ENCODE measurements at places on chromosomes 1 and 21.

- no peak for DNase-seq
Measured at GRCh38 chr1:230268371-230269170, 157.6 kb downstream of the PGBD5 start.

- DNase-seq: no peak
Measured at GRCh38 chr1:151547119-151547899, 7.2 kb downstream of the TUFT1 start.

GRCh38 chr1:30354410-30354809, 369.0 kb downstream of the MATN1 start:
- DNase-seq: no peak

DNA sequence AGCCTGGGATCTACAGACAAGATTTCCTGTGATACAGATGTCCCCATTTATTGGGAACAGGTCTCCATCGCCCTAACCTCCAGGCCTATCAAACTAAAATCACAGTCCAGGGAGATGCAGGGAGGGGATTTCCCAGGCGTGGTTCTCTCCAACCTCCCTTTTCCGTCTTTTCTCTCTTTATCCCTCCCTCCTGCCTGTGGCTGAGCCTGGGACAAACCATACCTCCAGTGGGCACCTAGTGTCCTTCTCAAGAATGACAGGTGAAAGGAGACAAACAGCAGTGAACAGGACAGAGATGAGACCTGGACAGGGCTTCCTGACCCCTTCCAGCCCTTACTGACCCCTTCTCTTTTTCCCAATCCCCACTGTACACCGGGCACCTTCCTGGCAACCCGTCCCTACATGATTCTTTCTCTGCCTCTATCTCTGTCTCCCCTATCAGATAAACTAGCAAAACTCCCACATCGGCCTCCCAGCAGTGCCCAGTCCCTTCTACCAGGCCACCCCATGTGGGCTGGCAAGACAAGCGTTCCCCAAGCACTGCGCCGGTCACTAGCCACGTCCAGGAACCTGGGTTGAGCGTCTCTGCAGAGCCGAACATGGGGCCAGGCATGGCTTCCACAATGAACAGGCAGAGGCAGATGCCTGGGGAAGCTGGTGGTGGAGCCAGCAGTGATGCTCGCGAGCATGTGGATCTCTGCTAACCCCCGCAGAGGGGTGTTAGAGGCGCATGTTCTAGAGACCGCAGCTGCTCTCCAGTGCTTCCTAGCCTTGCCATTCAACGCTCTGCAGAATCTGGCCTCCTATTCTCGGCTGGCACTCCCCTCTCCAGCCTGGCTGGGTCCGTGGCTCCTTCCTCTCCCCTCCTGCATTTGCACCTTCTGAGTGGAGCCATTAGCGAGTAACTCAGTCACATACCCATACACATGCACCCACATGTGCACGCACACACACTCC, 54.7 kb downstream of the ELK4 start:
- DNase-seq: no peak

DNA sequence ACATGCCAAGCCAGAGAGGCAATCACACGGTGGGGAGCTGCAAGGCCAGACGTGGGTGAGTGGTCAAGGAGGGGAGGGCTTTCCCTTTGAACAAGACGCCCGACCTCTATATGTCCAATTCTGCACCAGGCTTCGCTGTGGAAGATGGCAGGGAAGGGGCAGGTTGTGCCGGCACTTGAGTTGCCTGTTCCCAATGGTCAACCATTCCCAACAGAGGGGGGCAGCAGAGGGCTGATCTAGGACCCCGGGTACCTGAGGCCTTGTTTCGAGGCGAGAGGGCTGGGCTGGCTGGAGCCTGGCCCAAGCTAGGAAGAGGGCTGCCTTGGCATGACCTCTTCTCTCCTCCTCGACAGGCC, 64.9 kb downstream of the TMEM53 start:
- DNase-seq: peak; percentile 8

DNA sequence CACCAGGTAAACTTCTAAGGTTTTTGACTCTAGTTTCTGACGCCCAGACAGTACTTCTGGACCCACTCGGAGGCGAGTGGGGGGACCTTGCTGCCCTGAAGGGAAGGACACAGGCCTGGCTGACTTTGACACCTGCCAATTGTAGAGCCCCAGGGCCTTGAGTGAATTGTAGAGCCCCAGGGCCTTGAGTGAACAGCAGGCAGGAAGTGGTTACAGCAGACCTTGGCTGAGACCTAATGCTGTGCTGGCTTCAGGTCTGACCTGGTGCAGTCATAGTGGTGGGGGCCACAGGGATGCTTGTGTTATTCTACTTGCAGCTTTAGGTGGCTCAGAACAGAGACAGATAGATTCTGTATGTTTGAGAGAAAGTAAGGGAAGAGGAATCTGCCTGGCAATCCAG, 344.3 kb downstream of the DUSP10 start:
- DNase-seq: no peak

Measured in CD4-positive, alpha-beta T cell treated with Interleukin-6 at 100 ng/mL for 8 hours (primary cell).